ENCODE measurements at places on chromosomes 1 and 21. TPM values are rescaled to one million over a fixed set of nuclear protein-coding genes. Genes with fewer than 3 reads are reported as not detected.

PIK3CD gene
- total RNA-seq: 10.7 TPM

CATSPERE gene
- total RNA-seq: 0.05 TPM

DEGS1 gene
- 129 TPM for total RNA-seq

FALEC gene
- total RNA-seq: 0.39 TPM

LGR6 gene
- total RNA-seq: 0.41 TPM

TSTD1 gene
- total RNA-seq: 0.25 TPM

Data from A549 treated with CpdA at 1 μM for 4 hours (cell line).